ENCODE measurements at places on chromosomes 3 and 15. TPM values are rescaled to one million over a fixed set of nuclear protein-coding genes. Genes with fewer than 3 reads are reported as not detected.

Gene TGM4
- not detected for total RNA-seq

- DNase-seq = no peak
Measured at GRCh38 chr3:134543113-134543512, 57.3 kb downstream of the CEP63 start.

DNA sequence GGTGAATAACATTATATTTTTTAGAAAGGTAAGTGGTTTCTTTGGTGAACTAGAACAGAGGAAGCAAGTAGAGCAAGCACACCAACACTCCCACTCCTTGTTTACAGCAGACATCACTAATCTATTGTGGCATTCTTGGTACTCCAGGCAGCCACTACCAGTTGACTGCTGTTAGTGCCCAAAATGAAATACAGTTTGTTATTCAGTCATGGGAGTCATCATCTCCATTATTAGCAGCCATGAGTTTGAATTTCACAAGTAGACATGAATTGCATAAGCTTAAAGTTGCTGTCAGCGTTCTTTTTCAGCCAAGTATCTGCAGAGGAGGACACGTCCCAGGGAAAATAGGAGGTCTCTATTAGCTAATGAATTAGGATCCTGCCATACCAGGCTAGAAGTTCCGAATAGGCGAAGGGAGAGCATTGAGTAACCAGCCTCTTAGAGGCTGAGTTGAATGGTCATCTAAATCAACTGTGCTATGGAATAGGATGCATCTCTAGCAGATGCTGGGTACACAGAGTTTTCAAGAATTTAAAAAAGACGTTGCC is 252.7 kb upstream of the ICE2 start:
- no peak for DNase-seq

- no peak for DNase-seq
Measured at GRCh38 chr3:26989037-26989436, 366.5 kb downstream of the LRRC3B start.
